ACHN (cell line): ENCODE measurements at places on chromosomes 2 and 18.

GRCh38 chr2:33509908-33510585 lies 33.6 kb downstream of the RASGRP3 start:
- DNase-seq: no peak

GRCh38 chr2:6036211-6036610 lies 344.0 kb downstream of the SOX11 start:
- DNase-seq: no peak

DNA sequence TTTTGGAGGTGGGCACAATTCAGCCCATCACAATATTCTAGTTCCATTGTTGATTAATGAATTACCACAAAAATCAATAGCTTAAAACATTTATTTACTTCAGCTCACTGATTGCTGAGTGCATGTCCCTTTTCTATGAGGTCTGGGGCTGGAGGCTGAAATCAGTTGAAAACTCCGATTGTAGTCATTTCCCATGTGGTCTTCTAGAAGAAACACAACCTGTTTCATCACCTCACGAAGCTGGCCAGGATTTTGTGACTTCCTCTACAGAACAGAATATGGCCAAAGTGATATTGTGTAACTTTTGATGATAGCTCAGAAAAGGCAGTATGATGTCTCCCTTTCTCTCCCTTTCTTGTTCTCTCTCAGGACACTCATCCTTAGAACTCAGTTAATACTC lies 44.1 kb upstream of the CYRIA start:
- DNase-seq: no peak

DNA sequence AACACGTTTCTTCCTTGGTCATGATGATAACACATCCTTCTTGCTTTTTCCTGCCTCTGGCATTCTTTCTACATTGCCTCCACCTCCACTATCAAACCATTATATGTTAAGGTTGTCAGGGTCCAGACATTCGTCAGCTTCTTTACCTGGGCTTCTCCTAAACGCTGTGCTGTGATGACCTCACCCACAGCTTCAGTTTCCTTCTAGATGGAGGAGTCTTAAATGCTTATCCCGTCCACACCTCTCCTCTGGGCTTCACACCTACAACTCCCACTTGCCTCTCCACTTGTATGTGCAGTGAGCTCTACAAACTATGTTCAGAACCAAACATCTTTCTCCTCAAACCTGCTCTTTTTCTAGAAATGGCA lies 666 bp upstream of the STAT1 start:
- no peak for DNase-seq

DNA sequence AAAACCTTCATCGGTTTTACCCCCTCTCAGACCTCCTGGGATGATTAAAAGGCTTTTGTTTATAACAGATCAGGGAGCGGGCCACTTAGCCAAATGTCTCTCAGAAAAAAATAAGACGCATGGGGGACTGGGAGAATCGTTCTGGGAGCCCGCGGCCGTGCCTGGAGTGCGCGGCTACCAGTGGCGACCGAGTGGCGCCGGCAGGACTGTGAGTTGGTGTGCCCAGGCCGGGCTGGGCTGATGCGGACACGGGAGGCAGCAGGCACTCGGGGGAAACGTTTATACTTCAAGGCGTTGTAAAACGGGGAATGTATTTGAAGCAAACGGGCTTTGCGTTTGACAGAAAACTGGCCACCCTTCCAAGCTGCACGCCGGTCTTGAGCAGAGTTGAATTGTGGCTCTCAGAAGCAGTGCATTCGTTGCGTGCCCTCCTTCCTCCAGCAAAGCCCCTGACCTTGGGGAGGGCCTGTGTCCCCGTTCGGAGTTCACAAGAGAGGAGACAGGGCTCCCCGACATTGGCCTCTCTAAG lies 4.7 kb upstream of the HOXD10 start:
- no peak for DNase-seq

- DNase-seq: no peak
Observed at GRCh38 chr2:113698892-113699447, 57.5 kb downstream of the SLC35F5 start.

DNA sequence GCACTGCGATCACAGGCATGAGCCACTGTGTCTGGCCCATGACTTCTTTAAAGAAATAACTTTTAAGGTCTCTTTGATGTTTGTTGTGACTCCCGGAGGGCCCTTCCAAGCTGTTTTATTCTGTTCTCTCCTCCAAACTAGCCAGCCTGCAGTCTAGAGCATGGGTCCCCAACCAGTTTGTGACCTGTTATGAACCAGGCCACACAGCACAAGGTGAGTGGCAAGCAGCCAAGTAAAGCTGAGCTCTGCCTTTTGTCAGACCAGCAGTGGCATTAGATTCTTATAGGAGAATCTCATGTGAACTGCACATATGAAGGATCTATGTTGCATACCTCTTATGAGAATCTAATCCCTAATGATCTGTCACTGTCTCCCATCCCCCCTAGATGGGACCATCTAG lies 223.9 kb upstream of the RGPD4 start:
- no peak for DNase-seq

- no peak for DNase-seq
Observed at GRCh38 chr18:36539674-36540231, 242.2 kb downstream of the FHOD3 start.

DNA sequence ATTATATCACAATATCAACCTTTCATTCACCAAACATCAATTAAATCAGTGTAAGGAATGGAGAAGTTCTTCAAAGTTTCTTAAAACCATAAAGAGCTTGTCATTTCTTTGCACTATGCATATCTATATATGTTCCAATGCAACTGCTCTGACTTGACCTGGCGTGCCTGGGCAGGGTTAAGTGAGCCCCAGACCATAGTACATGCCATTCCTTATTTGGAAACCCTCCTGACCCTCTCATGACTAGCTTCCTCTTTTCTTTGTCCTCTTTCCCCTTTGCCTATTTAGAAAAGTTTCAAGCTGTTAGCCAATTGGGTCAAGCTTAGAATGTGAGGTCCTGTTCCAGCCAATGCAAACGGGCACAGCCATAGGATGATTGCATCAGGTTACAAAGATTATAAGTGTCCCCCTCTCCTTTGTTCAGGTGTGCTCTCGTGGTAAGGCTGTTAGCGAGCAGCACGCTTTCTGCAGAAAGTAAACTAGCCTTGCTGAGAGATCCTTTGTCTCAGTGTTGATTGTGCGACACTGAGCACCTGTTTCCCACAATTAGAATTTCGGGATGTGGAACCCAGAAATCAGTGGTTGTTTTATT lies 78.2 kb upstream of the UXS1 start:
- DNase-seq: no peak

GRCh38 chr2:231386446-231386845 lies 9.1 kb upstream of the B3GNT7 start:
- peak; percentile 57 for DNase-seq

GRCh38 chr2:62972601-62973000 lies 78.0 kb upstream of the OTX1 start:
- no peak for DNase-seq

- no peak for DNase-seq
Observed at GRCh38 chr2:212843409-212844199, 305.0 kb upstream of the ERBB4 start.

- no peak for DNase-seq
Observed at GRCh38 chr2:106745468-106745867, 140.5 kb downstream of the ST6GAL2 start.

- no peak for DNase-seq
Observed at GRCh38 chr18:76741346-76741745, 81.0 kb upstream of the ZNF236 start.

GRCh38 chr2:11855064-11855760 lies 108.8 kb downstream of the LPIN1 start:
- DNase-seq: no peak

GRCh38 chr2:226711606-226712296 lies 87.9 kb downstream of the IRS1 start:
- no peak for DNase-seq

- DNase-seq: no peak
Observed at GRCh38 chr2:60321816-60322215, 231.6 kb downstream of the BCL11A start.

GRCh38 chr2:105790461-105791149 lies 45.9 kb downstream of the NCK2 start:
- no peak for DNase-seq

- DNase-seq: peak; percentile 56
Observed at GRCh38 chr2:119264781-119265692, 41.4 kb downstream of the STEAP3 start.

- no peak for DNase-seq
Observed at GRCh38 chr2:119760237-119760955, 674 bp downstream of the PTPN4 start.

GRCh38 chr2:234025466-234025865 lies 25.0 kb upstream of the SPP2 start:
- no peak for DNase-seq

- DNase-seq: peak; percentile 37
Observed at GRCh38 chr2:164745012-164745797, 96.4 kb downstream of the COBLL1 start.

- DNase-seq: no peak
Observed at GRCh38 chr2:231936491-231936890, 10.3 kb upstream of the NPPC start.

- no peak for DNase-seq
Observed at GRCh38 chr2:215105607-215106354, 32.6 kb downstream of the ABCA12 start.
